PC-3 (cell line): ENCODE measurements at places on chromosomes 1 and 21. TPM values are rescaled to one million over a fixed set of nuclear protein-coding genes. Genes with fewer than 3 reads are reported as not detected.
A peak's percentile ranks its signal among the peaks of the same experiment; 100 is the strongest.

GRCh38 chr1:180854001-180854400, 58.7 kb upstream of the KIAA1614 start:
- no peak for DNase-seq

GRCh38 chr1:208174200-208174599, 70.0 kb downstream of the PLXNA2 start:
- no peak for DNase-seq

- no peak for DNase-seq
Observed at GRCh38 chr1:90768098-90768497, 51.0 kb upstream of the BARHL2 start.

GRCh38 chr1:182679684-182680083, 4.7 kb downstream of the RGS8 start:
- no peak for DNase-seq

DNA sequence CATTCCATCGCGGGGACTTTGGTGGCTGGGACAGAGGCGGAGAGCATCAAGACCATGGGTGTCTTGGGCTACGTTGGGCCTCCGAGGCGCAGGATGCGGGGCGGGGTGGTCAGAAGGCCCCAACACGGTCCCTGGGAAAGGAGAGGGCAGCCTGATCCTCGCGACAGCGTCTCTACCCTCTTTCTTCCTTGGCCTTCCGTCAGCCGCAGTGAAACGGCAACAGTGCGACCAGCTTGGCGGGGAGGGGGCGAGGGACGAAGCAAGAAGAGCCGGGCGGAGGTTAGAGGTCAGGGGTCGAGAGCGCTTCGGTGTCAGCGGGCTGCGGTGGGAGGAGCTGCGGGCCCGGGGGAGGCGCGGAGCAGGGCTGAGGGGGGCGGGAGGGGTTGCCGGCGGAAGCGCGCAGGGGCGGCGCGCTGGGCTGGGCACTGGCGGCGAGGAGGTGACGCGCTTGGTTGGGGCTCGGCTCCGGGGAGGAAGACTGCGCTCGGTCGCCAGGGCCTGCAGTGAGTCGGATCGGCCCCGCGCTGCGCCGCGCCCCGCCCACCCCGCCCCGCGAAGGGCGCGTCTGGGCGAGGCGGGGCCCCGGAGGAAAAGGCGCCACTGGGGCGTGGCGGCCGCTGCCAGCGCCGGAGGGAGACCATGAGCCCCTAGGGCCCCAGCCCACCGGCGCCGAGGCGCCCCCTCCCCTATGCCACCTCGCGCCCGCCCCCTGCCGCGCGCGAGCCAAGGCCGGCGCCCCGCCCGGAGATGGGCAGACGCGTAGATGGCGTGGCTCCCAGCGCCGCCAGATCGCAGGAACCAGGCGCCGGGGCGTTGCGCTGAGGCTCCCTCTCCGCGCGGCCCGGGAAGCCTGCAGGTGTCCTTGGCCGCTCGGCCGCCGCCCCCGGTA, at the start of gene KCNC4:
Gene KCNC4 (plus strand): TSS at position 600 of the 889 bp plus-strand sequence. CDS start 1,186 bp downstream, outside the sequence.
- peak; percentile 79 for DNase-seq

Gene INAVA
- total RNA-seq, result 102 and 128 TPM in 2 replicates

- DNase-seq, result no peak
Observed at GRCh38 chr1:37250371-37250770, 216.1 kb upstream of the GRIK3 start.

Gene PLA2G2D
- not detected in 2 replicates for total RNA-seq

GRCh38 chr21:31162079-31162699, 123.9 kb upstream of the KRTAP19-8 start:
- no peak for DNase-seq

GRCh38 chr1:30027247-30027646, 696.1 kb downstream of the MATN1 start:
- DNase-seq, result no peak

GRCh38 chr1:47594627-47595026, 156.8 kb downstream of the FOXD2 start:
- DNase-seq, result no peak

Gene CD52
- not detected in 2 replicates for total RNA-seq

Gene RGS1
- not detected in 2 replicates for total RNA-seq

Gene CCDC27
- not detected in 2 replicates for total RNA-seq

DNA sequence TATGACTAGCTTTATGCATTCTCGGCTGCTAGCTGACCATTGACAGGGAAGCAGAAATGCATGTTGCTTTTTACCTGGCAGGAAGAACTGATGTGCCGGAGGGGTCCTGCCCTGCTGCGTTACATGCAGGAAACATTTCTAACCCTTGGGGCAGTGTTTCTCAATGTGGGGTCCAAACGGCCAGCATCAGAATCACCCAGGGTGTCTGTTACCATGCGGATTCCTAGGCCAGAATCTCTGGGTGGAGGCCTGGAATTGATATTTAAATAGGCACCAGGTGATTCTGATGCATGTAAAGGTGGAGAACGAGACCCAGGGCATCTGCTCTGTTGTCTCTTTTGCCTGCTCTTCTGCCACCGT, 182.7 kb downstream of the PCP4 start:
- no peak for DNase-seq

GRCh38 chr1:31811605-31812004, 4.2 kb downstream of the SPOCD1 start:
- no peak for DNase-seq

- peak; percentile 54 for DNase-seq
Observed at GRCh38 chr1:169124459-169124858, 18.0 kb downstream of the ATP1B1 start.

GRCh38 chr1:223068900-223069665, 74.0 kb downstream of the TLR5 start:
- DNase-seq, result no peak

Gene CDA
- total RNA-seq, result 30.3 and 36.3 TPM in 2 replicates

GRCh38 chr1:110089561-110090275, 19.2 kb upstream of the ALX3 start:
- no peak for DNase-seq

Gene HTR1D
- total RNA-seq, result 1.3 TPM in 2 replicates

GRCh38 chr1:215631489-215631888, 64.4 kb downstream of the KCTD3 start:
- peak; percentile 80 for DNase-seq

DNA sequence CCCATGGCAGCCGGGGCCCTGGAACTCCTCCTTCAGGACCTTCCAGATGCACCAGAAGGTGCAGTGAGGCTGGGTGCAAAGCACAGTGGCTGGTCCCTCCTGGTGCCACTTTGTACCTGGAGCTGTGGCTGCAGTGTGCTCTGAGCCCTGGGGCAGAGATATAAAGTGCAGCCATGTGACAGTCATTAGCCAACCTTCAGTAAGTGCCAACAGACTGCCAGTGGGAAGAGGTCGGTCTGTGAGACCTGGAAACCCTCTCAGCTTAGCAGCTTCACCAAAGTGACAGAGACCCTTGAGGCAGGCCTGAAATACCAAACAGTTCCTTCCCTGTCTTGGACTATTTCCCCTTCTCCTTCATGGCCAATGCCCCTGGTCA, 26.7 kb upstream of the NGF start:
- DNase-seq, result no peak

Gene OPRD1
- not detected in 2 replicates for total RNA-seq

GRCh38 chr1:98920441-98921110, 84.1 kb downstream of the PLPPR5 start:
- peak; percentile 85 for DNase-seq

Gene AKR7A2
- total RNA-seq, result 63.3 and 72.3 TPM in 2 replicates

Gene USF1
- total RNA-seq, result 111 and 113 TPM in 2 replicates

- DNase-seq, result peak; percentile 13
Observed at GRCh38 chr1:73593804-73594203, 604.2 kb downstream of the LRRIQ3 start.

GRCh38 chr21:45715441-45715840, 71.9 kb downstream of the PCBP3 start:
- no peak for DNase-seq

Gene LY9
- not detected in 2 replicates for total RNA-seq

DNA sequence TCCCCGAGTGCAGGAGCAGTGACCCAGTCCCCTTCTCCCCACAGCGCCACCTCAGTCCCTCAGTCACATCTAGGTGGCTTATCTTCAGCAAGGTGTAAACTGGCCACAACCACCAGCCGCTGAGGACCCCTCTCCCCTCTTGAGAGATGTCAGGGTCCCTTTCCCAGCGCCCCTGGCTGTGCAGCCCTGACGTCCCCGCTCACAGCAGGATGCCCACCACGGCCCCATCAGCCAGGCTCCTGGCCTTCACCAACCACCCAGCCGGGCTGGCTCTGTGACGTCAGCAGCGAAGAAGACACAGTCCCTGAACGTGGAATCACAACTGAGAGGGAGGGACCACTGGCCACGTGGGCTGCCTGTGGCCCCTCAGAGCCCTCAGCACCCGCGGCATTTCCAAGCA, 249.4 kb downstream of the NPHP4 start:
- no peak for DNase-seq

GRCh38 chr1:33842348-33842747, 21.5 kb upstream of the HMGB4 start:
- no peak for DNase-seq

Gene RPS6KA1
- total RNA-seq, result 98.2 and 111 TPM in 2 replicates

- DNase-seq, result peak; percentile 19
Observed at GRCh38 chr21:26280775-26281174, 110.2 kb upstream of the APP start.
